ENCODE measurements at places on chromosomes 2 and 18.

- no peak for DNase-seq
These were observed 27.2 kb downstream of the OSBPL6 start for GRCh38 chr2:178221556-178221955.

GRCh38 chr2:124035001-124035400 lies 9.9 kb downstream of the CNTNAP5 start:
- DNase-seq: no peak

DNA sequence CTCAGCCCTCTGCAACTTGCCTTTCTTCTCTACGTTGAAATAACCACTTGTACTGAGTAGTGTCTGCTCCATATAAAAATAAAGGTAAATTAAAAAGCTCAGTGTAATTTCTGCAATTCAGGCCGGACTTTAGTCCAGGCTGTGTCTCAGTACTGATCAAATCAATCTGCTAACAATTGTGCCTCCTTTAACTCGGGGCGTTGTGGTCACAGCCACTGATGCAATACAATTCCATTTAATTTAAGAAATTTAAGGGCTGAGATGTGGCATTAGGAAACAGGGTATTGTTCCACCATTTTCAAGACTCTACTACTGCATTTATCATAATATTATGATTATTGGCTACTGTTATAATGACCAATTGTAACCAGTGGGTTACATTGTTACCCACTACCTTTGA lies 60.0 kb upstream of the NPAS2 start:
- no peak for DNase-seq

DNA sequence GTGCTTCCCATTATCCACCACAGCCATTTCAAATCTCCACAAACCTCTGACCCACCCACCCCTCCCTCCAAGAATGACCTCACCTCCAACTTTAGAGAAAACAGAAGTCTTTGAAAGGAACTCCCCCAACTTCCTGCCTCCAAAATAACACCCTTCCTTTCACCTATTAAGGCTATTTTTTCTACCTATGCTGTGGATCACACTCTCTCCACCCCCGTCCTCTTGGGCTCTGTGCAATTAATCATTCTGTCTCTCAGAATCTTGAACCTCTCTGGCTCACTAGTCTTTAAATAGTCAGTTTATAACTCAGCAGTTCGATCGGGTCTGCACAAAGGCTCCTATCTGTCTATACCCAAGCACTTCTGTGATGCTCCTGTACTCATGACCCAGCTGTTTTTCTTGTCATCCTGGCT lies 37.3 kb upstream of the XPO1 start:
- DNase-seq: no peak

GRCh38 chr18:13555865-13556264 lies 170.5 kb downstream of the FAM210A start:
- DNase-seq: no peak

- no peak for DNase-seq
These were observed 54.0 kb downstream of the DNER start for GRCh38 chr2:229660391-229660790.

DNA sequence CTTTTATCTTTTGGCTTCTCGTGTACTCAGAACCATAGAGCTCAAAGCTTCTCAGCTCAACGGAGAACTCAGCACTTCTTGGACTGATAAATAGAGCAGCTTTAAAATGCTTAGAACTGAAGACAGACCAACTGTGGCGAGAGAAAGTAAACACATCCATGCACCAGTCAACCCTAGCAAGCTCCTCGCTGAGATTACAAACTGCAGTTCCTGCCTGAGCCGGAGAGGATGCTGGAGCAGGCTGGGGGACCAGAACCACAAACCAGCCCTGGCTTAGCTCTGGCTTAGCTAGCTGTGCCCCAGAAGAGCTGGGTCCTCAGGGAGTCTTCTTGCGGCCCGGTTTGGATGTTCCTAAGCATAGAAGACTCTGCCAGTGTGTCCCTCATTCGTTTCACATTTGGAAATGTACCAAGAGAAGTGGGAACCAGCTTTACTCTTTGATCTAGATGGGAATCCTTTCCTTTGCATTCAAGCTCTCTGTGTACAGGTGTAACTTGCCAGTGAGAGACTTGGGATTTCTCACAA lies 5.6 kb downstream of the PAX8 start:
- no peak for DNase-seq

- no peak for DNase-seq
These were observed 28.3 kb downstream of the CREB1 start for GRCh38 chr2:207558079-207558491.

DNA sequence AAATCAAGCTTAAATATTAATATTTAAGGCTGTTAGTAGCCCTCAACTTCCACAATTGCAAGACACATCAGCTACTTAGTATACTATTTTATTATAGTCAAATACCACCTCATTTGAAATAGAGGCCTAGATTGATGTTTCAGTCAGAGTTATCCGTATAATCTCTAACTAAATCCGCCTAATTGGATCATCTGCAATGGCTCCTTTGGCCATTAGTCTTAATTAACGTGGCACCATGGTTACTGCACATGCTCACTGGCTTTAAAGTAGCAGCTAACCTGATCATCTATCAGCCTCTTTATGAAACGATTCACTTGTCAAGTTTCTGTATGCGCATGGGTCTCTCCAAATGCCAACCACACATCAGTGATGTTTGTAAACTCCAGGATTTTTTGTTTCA lies 112.3 kb downstream of the COLEC12 start:
- DNase-seq: no peak

GRCh38 chr2:159145745-159146354 lies 140.7 kb downstream of the WDSUB1 start:
- no peak for DNase-seq

DNA sequence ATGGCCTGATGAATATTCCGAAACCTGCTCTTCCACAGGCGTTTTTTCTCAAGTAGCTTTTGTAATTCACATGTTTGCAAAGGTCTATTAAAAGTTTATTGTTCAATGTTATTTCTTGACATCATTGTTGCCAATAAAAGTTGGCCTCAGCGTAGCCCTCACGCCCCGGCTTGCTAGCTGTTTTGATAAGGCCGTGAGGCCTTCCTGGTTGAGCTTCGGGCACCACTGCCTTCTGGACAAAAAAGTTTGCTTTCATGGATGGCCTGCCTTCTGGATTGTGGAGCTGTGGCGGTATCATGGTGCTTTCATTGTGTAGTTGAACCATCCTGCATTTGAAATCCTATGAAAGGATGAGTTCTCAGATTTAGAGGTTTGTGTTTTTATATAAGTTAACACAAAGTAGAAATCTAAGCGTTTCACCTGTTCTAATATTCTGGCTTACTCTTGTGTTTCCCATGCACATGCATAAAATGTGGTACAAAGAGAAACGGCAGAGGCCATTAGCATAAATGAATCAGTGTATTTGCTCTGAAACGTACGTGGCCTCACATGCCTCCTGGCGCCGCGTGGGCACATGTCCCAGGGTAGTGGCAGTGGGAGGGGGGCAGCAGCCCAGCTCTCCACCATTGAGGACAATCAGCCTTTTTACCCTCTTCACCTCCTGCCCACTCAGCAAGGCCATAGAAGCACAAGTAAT lies 134.5 kb downstream of the NCK2 start:
- no peak for DNase-seq

DNA sequence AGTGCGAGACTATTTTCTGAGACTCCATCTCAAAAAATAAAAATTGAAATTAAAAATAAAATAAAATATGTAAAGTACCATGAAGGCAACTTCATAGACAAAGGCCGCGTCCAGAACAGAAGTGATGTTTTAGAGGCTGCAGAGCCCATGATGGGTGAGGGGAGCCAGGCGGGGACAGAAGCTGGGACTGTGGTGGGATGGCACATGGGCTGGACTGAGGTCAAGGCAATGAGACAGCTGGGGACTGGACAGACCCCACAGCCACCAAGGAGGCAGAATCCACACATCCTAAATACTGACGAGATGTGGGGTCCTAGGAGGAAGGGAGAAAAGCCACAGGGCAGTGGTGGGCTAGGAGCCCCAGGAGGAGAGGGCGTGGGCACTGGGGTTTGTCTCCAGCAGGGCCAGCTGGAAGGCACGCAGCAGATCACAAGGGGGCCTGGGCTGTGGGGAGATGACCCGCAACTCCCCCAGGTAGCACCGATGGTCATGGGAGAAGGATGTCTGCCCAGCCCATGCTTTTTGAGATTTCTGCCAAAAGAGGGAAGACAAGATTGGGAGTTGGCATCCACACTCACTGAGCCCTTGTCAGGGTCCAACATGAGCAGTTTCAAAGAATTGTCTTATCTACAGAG lies 74.3 kb downstream of the KCNF1 start:
- DNase-seq: no peak

GRCh38 chr2:239267288-239267951 lies 133.4 kb downstream of the HDAC4 start:
- peak; percentile 68 for DNase-seq

- DNase-seq: no peak
These were observed 9.1 kb upstream of the DAW1 start for GRCh38 chr2:227862227-227862740.

DNA sequence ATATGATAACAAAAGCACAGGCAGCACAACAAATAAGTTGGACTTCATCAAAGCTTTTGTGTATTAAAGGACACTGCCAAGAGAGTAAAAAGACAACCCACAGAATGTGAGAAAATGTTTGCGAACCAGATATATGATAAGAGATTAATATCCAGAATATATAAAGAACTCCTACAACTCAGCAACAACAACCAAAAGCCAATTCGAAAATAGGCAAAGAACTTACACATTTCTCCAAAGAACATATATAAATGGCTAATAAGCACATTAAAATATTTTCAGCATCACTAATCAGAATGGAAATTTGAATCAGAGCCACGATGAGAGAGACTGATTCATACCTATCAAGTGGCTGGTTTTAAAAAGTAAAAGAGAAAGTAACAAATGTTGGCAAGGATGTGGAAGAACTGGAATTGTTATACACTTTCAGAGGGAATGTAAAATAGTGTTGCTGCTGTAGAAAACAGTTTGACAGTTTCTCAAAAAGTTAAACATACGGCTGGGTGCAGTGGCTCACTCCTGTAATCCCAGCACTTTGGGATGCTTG lies 25.2 kb downstream of the EPB41L5 start:
- no peak for DNase-seq

GRCh38 chr2:71897836-71898235 lies 249.8 kb downstream of the CYP26B1 start:
- no peak for DNase-seq

DNA sequence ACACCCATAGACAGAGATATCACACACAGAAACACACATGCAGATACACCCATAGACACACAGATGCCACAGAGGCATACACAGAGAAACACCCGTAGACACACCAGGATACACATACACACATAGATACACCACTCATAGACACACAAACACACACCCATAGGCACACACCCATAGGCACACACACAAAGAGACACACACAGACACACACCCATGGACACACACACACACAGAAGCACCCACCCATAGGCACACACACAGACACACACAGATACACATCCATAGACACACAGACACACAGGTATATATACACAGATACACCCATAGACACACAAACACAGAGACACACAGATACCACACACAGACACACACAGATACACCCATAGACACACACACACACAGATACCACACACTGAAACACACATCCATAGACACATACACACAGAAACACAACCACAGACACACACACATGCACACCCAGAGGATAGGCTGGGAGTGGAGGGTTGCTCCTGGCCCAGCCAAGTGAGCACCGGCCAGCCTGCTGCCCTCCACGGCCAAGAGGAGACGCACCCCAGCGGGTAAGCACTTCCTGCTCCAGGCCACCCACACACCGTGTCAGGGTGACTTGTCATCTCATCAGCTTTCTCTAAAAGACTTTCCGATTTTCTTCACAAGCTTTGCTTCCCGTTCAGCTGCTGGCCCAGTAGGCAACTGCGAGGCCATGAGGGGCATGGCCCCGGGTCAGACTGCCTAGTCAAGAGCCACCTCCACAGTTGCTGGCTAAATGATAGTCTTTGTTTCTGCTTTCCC lies 14.1 kb upstream of the CNNM3 start:
- no peak for DNase-seq

GRCh38 chr2:96963316-96963715 lies 23.1 kb downstream of the FAM178B start:
- no peak for DNase-seq

DNA sequence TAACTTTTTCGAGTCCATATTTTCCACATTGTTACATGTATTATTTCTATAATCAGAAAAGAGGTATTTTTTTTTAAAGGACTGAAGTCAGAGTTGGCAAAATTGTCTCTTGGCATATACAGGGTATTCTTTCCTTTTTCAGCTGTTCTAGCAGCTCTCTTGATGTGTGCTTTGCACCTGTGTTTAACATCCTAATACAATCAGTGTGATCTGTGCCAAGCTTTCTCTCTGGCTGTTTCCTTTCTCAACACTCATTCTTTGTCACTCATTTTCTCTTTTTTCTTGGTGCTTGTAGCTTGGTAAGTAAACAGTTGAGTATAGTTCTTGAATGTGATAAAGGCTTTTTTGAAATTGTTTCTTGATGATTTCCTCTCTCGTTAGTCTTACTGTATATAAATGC lies 9.2 kb downstream of the RNMT start:
- DNase-seq: no peak

DNA sequence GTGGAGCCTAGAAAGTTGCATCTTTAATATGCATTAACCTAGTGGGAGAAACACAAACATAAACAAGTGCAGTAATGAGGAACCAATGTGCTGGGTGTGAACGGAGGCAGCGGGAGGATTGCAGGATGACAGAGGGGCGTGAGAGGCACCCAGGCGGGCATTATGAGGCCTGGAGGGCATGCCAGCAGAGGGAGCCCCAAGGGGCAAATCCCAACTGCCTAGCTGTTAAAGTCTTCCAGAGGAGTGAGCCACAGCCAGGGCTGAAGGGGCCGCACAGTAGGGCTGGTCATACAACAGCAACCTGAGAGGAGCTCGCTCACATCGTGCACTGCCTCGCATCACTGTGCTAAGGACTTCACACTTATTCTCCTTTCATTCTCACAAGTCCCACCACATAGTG lies 13.3 kb upstream of the PRELID3A start:
- DNase-seq: no peak

DNA sequence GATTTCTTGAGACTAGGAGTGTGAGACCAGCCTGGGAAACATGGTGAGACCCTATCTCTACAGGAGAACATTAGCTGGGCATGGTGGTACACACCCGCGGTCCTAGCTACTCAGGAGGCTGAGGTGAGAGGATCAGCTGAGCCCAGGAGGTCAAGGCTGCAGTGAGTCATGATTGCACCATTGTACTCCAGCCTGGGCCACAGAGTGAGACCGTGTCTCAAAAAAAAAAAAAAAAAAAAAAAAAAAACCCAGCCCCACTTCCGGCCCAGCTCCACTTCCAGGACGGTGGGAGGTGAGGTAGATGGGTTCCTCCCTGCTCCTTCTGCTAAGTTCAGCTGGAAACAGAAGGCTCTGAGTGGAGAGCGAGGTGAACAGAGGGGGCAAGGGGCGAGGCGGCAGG lies 41.4 kb upstream of the NFATC1 start:
- no peak for DNase-seq

GRCh38 chr18:55245211-55245614 lies 286.0 kb upstream of the CCDC68 start:
- no peak for DNase-seq

DNA sequence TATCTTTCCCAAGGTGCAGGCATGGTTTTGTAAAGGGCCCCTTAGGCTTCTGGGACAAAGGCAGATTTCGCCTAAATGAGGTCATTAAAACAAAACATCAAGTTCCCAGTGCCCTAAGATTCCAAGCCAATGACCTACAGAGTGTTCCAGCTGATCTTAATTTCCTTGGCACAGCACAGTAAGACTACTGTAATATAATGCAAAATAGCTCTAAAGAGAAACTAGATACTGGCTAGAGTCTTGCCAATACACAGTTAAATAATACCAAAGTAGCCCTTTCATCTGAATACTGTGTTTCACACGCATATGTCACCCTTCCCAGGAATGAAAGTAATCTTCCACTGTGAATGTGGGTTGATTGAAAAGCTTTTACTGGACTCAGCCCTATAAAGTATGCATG lies 14.7 kb downstream of the GRB14 start:
- DNase-seq: no peak

GRCh38 chr2:172397148-172397834 lies 30.1 kb upstream of the ITGA6 start:
- no peak for DNase-seq

All from esophagus squamous epithelium (tissue), 5 donors.